ENCODE measurements at places on chromosomes 6 and 20. TPM values are rescaled to one million over a fixed set of nuclear protein-coding genes. Genes with fewer than 3 reads are reported as not detected.

The MCUR1 gene
- 9.3 TPM for total RNA-seq

The CAP2 gene
- not detected for total RNA-seq

The RIMS4 gene
- total RNA-seq: not detected

- DNase-seq: no peak
- H3K36me3 ChIP-seq: no peaks in the 10 kb centered on the region
- H3K27ac ChIP-seq: no peak overlapping the region
- H3K4me3 ChIP-seq: no peak overlapping the region
Measured at GRCh38 chr6:129565366-129565765, 144.6 kb downstream of the ARHGAP18 start.

GRCh38 chr20:34704177-34705007 is at the start of gene TP53INP2:
TP53INP2 (plus strand) TSS chr20:34704344; CDS start chr20:34708740, 4,396 bp downstream.
- peaks cover 19% of the 10 kb centered on the region for H3K27me3 ChIP-seq
- H3K36me3 ChIP-seq: no peaks in the 10 kb centered on the region
- H3K4me1 ChIP-seq: peaks cover 29% of the 10 kb centered on the region

DNA sequence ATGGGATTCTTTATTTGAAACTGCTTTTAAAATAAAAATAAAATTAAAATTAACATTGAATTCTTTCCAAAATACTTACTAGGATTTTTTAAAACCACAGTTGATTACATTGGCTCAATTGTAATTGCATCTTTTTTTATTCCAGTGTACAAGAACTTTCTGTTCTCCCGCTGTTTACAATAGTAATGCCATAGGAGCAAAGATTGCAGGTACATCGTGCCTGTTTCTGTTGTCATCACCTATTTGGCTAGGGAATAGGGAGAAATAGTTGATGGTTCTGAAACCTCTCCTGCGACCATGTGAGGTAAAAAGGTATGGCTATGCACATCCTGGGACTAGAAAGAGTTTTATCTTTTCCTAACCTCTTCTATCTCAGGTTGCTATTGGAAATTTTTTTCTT is 28.2 kb upstream of the RHAG start:
- H3K4me3 ChIP-seq: no peak overlapping the region
- DNase-seq: no peak
- H3K27ac ChIP-seq: no peak overlapping the region
- H3K36me3 ChIP-seq: no peaks in the 10 kb centered on the region
- no peaks in the 10 kb centered on the region for H3K4me1 ChIP-seq
- no peaks in the 10 kb centered on the region for H3K27me3 ChIP-seq

DNA sequence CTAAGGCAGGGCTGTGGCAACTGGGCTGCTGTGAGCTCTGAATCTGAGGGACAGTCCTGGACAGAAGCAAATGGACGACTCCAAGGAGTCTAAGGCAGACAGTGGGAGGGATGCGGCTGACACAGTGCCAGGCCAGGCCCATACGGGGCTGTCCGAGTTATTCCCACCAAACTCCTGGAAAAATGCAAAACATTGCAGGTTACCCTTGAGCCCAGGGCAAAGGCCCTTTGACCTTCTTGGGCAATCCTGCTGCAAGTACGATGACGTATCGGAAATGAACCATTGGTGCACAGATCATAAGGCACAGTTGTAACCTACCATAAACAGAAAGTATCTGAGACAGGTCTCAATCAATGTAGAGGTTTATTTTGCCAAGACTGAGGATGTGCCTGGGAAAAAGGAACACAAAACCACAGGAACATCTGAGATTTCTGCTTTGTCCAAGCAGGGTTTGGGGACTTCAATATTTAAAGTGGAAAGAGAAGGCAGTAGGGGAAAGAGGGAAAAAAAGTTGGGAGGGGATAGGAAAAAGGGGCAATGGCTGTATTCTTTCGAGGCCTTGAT is 118.9 kb downstream of the DACT2 start:
- no peak overlapping the region for H3K27ac ChIP-seq
- no peak overlapping the region for H3K4me3 ChIP-seq
- H3K36me3 ChIP-seq: no peaks in the 10 kb centered on the region
- no peaks in the 10 kb centered on the region for H3K4me1 ChIP-seq
- DNase-seq: no peak
- peaks cover 14% of the 10 kb centered on the region for H3K27me3 ChIP-seq

DNA sequence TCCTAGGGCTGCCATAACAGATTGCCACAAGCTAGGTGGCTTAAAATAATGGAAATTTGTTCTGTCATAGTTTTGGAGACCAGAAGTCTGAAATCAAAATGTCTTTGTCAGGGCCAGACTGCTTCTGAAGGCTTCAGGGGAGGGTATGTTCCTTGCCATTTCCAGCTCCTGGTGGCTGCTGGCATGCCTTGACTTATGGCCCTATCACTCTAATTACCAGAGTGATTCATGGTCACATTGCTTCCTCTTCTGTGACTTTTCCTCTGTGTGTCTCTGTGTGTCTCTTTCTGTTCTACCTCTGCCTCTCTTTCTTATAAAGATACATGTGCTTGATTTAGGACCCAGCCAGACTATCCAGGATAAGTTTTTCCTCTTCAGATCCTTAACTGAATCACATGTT is 635.2 kb upstream of the IMPG1 start:
- no peak overlapping the region for H3K4me3 ChIP-seq
- H3K27me3 ChIP-seq: no peaks in the 10 kb centered on the region
- no peaks in the 10 kb centered on the region for H3K36me3 ChIP-seq
- DNase-seq: no peak

GRCh38 chr6:79404677-79405076 is 132.6 kb downstream of the LCA5 start:
- no peak overlapping the region for H3K27ac ChIP-seq
- no peaks in the 10 kb centered on the region for H3K27me3 ChIP-seq
- no peak for DNase-seq
- no peaks in the 10 kb centered on the region for H3K4me1 ChIP-seq

GRCh38 chr6:104162036-104162669 is 697.6 kb downstream of the HACE1 start:
- H3K27ac ChIP-seq: no peak overlapping the region
- DNase-seq: no peak
- H3K36me3 ChIP-seq: no peaks in the 10 kb centered on the region
- no peaks in the 10 kb centered on the region for H3K27me3 ChIP-seq
- no peaks in the 10 kb centered on the region for H3K4me1 ChIP-seq

DNA sequence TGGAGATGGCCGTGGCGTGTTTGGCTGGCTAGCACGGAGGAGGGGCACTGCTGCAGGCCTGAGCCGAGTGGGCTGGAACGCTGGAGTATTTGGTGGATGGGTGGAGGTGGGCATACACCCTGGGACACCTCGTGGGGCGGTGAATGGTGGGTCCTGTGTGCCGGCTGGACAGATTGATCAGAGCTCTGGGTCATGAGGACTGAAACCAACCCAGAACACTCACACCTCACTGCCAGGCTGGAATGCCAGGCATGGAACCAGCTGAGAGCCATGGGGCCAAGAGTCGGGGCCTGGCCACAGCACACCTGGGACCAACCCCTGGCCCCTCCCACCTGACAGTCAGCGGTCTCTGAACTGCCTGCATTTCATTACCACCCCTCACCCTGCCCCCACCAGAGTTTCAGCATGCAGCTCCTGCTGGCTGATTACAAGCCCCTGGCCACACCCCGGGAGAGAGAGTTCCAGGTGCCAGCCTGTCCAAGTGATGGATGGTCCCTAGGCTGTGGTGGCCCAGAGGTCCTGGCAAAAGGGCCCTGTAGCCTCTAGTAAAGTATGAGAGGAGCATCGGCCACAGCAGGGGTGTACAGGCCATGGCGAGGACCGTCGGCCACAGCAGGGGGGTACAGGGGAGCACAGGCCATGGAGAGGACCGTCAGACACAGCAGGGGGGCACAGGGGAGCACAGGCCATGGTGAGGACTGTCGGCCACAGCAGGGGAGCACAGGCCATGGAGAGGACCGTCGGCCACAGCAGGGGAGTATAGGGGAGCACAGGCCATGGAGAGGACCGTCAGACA is 3.3 kb downstream of the NPBWR2 start:
- H3K36me3 ChIP-seq: peaks cover 1% of the 10 kb centered on the region
- H3K4me3 ChIP-seq: no peak overlapping the region
- no peak for DNase-seq
- H3K27me3 ChIP-seq: peaks cover 67% of the 10 kb centered on the region
- no peak overlapping the region for H3K27ac ChIP-seq

DNA sequence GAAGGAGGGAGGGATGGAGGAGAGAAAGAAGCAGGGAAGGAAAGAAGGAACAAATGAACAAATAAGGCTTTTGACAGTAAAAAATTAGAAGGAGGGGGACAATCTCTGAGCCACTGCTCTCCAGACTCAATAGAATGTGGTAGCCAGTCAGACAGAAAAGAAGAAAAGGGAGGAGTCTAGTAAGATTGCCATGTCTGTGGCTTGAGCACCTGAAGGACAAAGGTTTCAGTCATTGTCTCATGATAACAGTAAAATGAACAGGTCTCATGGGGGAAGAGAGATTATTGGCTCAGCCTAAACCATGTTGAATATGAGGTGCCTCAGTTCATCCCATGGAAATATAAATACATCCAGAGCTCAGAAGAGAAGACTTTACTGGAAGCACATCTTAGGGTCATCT is 14.0 kb upstream of the LOC128125822 start:
- H3K27ac ChIP-seq: no peak overlapping the region
- DNase-seq: no peak
- no peaks in the 10 kb centered on the region for H3K4me1 ChIP-seq

GRCh38 chr6:108585359-108585758 is 24.6 kb downstream of the FOXO3 start:
- H3K27ac ChIP-seq: no peak overlapping the region
- H3K4me3 ChIP-seq: no peak overlapping the region
- no peaks in the 10 kb centered on the region for H3K27me3 ChIP-seq
- peaks cover 3% of the 10 kb centered on the region for H3K36me3 ChIP-seq
- H3K4me1 ChIP-seq: peaks cover 22% of the 10 kb centered on the region

The OR2J3 gene
- total RNA-seq: not detected

DNA sequence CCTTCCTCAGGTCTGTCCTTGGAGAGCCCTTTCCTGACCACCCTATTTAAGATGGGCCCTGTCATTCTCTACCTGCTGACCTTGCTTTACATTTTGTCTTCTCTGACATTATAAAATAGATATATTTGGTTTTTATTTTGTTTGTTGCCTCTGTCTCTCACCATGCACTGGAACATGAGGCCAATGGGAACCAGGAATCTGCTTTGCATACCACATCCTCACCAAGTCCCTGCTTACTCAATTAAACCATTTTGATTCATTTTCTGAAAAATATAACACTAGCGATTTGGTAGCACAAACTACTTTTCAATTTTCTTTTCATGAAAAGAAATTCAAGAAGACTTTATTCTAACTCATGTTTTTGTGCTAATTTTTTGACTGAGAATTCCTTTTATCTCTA is 32.8 kb upstream of the POPDC3 start:
- H3K4me1 ChIP-seq: no peaks in the 10 kb centered on the region
- no peak overlapping the region for H3K4me3 ChIP-seq
- no peak for DNase-seq
- H3K27ac ChIP-seq: no peak overlapping the region
- no peaks in the 10 kb centered on the region for H3K27me3 ChIP-seq

The HLA-DOA gene
- 9.3 TPM for total RNA-seq

- H3K4me1 ChIP-seq: no peaks in the 10 kb centered on the region
- no peak overlapping the region for H3K4me3 ChIP-seq
- DNase-seq: no peak
- H3K27me3 ChIP-seq: no peaks in the 10 kb centered on the region
- H3K36me3 ChIP-seq: no peaks in the 10 kb centered on the region
- no peak overlapping the region for H3K27ac ChIP-seq
Measured at GRCh38 chr6:104418125-104418524, 441.6 kb downstream of the HACE1 start.

The CCN6 gene
- not detected for total RNA-seq

DNA sequence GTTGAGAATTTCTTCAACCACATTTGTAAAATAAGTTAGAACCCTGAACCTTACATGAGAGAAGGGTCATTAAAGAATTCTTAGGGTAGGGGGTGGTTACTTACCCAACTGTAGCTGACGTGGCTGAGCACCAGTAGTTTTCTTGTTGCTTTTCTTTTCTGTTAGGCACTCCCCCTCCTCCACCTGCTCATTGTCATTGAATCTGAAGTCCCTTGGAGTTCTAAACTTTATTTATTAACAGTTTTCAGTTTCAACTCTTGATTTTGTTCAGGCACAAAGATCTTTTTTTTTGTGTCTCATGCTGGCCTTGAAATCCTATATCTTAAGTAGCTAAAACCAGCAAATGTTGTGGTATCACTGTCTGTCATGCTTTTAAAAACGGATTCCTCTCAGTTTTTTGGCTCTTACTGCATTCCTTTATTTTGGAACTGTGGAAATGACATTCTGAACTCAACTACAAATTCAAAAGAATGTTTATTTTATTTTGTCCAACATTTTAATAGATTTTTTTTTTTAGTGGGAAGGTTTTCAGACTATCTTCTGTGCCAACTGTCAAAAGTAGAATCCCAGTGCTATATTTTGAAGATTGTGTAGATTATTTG is 465.2 kb downstream of the PHF3 start:
- no peaks in the 10 kb centered on the region for H3K4me1 ChIP-seq
- no peak overlapping the region for H3K27ac ChIP-seq
- no peaks in the 10 kb centered on the region for H3K36me3 ChIP-seq

DNA sequence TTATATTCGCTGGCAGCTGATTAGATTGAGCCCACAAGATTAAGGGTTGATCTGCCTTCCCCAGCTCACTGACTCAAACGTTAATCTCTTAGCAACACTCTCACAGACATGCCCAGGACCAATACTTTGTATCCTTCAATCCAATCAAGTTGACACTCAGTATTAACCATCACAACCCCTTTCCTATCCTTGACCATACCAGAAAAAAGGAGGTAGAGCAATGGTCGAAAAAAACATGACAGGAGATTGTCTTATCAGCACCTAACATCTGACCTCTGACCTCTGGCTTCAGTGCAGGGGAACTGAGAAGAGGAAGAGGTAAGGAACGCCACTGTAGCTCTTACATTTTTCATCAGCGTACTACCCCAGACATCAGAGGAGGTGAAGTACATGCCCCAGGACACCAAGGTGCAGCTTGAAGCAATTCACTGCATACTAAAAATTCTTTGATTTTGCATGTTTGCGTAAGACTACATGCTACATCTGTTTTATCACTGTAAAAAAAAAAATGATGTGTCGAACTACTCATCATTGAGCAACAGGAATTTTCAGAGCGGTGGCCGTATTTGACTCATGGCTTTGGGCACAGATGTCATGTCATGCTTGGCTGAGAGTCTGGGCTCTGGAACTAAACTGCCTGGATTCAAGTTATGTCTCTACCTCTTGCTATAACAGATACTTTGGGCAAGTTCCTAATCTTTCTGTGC is 188.0 kb upstream of the TAB2 start:
- no peak overlapping the region for H3K4me3 ChIP-seq
- H3K36me3 ChIP-seq: no peaks in the 10 kb centered on the region
- H3K4me1 ChIP-seq: peaks cover 15% of the 10 kb centered on the region
- no peak for DNase-seq

DNA sequence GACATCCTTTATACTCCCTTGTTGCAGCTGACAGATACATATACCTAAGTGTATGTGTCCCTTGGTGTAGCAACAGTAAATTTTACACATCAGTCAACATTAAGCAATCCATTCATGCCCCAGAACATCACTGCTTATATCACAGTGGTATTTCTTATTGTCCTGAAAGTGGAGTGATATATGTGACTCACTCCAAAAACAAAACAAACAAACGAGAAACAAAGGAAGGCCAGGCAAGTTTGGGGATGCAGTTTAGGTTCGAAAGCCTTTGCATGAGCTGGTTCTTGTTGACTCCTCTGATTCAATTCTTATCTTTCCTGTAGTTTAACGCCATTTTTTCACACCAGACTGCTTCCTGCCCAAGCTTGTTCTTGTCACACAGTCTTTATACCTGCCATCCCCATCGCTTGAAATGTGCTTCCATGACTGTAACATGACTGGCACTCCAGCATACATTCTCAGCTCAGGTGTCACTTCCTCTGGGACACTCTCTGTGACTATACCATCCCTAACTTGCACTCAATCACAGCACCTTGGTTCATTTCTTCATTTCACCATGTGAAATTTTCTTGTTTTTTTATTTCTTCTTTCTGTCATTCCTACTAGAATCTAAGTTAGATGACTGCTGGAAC is 125.0 kb upstream of the TSHZ2 start:
- H3K36me3 ChIP-seq: no peaks in the 10 kb centered on the region
- no peaks in the 10 kb centered on the region for H3K4me1 ChIP-seq
- DNase-seq: no peak
- H3K27ac ChIP-seq: no peak overlapping the region
- no peaks in the 10 kb centered on the region for H3K27me3 ChIP-seq
